GM04503 (cell line): ENCODE measurements at places on chromosomes 16 and 17.

- DNase-seq, result no peak
Measured at GRCh38 chr17:45087978-45088377, 26.9 kb downstream of the NMT1 start.

GRCh38 chr17:16953841-16954240 lies 18.1 kb downstream of the TNFRSF13B start:
- no peak for DNase-seq

DNA sequence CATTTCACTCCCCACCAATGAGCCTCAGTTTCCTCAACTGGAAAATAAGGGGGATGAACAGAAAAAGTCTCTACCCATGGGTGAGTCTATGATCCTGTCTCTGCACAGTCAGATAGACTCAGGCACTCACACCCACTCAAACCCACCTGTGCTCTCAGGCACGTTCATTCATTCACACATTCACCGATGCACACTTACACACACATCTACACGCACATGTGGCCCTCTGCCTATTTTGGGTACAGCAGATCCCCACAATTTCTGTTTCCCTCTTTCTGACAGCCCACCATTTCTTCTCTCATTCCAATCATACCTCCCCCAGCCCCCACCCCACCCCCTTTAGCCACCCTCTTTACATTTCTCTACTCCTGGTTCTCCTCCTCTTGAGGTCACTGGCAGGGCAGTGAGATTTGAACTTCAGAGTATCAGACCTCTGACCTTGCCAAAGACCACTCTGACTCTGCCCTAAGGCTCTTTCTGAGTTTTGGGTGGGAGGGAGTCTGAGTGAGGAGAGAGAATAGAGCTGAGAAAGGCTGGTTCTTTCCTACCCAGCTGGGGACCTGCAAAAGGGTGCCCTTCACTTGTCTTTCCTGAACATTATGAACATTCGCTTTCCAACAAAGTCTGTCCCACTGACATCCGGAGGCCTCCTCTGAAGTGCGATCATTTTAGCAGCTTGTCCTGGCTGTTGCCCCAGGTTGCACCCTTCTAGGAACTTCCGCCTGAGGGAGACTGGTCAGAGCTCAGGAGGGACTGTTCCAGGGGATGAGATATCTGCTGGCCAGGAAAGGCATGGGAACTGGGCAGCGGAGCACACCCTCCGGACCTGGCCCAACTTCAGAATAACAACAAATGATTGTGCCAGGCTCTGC lies 10.1 kb upstream of the COL1A1 start:
- DNase-seq, result no peak

DNA sequence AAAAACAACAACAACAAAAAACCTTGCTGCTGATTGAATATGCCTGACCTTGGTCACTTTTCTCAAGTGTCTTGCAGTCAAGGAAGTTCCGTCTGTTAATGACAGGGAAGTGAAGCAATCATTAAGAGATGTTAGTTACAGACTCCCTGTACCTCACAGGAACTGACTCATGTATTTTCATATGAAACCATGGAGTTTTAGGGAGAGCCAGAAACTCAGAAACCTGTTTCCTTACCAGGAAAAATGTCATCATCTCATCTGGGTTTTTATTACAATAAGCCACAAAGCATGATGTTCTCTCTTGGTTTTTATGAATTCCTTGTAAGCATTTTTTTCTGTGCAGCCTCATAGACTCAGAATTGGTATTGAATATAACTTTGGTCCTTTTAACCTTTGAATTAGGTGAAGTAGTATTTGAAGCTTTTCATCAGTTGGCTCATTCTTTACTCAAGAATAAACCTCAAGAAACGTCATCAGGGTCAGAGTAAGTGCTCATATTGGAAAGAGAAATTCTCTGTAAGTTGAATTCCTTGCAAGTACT lies 10.3 kb downstream of the LYRM1 start:
- DNase-seq, result peak; percentile 93

DNA sequence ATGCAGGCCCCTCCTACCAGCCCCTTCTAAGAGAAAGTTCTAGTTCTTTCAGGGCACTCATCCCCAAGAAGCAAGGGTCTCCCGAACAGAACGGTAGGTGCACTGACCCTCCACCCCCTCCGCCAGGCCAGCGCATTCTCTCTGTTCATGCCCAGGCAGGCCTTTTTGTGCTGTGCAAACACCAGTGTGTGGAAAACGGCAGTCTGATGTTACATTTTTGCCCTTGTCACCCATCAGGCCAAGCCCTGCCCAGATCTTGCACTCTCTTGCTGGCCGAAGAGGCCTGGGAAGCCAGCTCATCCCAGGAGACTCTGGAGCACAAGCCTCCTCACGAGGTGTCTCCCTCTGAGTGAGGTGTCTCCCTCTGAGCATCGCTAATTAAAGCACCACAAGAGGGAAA lies 16.1 kb upstream of the MTSS2 start:
- DNase-seq, result no peak

DNA sequence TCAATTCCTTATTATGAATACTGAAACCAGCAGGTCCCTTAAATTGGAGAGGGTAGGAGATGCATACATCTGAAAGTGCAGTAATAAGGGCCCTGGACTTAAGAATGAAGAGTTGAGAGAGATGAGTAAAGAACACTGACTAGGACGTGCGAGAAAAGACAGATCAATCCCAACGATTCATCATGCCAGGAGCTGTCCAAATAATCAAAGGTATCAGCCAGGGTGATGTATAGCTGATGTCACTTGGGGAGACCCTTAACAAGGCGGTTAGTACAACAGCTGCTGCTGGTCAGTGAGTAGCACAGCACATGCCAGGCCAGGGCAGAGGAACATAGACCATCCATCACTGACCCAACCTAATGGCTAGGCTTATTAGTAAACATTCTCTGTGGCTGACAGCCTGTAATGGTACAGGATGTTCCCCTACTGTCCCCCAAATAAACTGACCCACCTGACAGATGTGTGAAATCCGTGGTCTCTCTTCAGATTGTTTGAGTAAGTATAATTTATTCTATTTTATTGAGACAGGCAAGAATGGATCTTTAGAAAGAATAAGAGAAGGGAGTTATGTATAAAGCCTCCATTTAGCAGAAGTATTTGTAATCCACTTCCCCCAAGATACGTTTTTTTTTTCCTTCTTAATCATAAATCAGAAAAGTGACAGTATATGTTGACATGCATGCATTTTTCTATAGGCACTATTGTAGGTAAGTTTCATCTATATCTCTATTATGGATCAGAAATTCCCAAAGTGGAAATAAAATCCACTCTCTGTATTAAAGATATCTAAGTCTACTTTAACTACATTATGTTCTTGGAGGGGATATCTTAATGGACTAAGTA lies 118.4 kb downstream of the SNX11 start:
- no peak for DNase-seq

DNA sequence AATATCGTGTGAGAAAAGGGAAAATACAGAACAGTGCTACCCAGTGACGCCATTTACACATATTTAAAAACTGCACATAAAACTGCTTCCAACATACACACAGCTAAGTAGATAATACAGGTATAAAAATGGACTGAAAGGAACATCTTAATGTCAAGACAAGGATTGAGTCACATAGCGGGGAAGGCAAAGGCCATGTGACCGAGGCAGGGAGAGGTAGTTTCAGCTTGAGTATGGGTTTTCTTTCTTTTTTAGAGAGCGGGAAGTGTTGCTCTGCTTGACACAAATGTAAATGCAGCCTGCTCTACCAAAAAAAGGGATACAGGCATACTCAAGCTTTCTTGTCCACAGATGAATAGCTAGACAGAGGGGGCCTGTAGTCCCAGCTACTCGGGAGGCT lies 46.5 kb downstream of the SDR42E1 start:
- DNase-seq, result no peak

DNA sequence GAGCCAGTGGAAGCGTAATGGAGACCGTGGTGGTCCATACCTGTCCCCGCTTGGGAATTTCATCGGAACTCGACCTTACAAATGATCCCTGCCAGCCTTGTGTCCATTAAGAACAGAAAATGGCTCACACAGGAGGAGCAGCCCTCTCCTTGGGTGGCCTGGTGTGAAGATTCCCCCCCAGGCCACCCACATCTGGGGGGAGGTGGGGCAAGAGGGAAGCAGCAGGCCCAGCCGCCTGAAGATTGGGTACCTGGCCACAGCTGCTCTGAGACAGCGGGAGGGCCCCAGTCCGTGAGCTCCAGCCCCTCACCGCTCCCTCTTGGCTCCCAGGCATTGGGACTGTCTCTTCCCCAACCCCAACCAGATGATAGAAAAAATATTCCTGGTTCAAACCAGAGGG lies 277.8 kb upstream of the FOXF1 start:
- no peak for DNase-seq

DNA sequence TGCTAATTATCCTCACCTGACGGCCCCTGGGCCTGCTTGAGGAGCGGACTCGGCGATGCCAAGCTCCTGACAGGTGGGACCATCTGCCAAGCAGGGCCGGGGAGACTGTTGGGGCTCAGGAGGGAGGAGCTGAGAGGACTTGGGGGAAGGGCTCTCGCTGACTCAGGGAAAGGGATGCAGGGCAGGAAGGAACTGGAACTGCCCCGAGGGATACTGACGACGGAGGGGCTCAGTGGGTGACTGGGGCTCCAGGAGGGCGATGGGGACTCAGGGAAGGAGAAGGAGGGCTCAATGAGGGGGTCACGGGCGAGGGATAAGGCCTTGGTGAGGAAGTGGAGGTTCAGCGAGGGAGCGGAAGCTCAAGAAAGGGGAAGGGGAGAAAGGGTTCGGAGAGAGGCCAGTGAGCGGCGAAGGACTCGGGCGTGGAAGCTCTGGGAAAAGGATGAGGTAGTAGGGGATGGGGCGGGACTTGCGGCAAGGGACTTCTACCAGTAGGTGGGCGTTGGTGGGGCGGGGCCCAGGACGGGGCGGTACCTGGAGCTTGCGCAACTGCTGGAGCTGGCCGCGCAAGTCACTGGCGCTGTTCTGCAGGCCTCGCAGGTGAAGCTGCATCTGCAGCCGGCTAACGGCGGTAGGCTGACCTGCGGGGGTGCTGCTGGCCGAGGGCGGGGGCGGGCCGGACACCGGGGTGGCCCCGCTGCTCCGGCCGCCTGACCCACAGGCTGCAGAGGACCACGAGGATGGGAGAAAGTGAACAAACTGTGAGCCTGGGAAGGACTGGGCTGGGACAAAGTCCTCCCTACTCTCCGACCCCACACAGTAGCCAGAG lies 46.5 kb downstream of the SRCIN1 start:
- DNase-seq, result no peak

- no peak for DNase-seq
Measured at GRCh38 chr16:84572096-84572495, 45.8 kb downstream of the COTL1 start.
